Endothelial cell (in vitro differentiated cells): ENCODE measurements at places on chromosomes 7 and 10. TPM values are rescaled to one million over a fixed set of nuclear protein-coding genes. Genes with fewer than 3 reads are reported as not detected.
A peak's percentile ranks its signal among the peaks of the same experiment; 100 is the strongest.

The SOSTDC1 gene
- 0.18 TPM for total RNA-seq

The IL15RA gene
- 0.97 TPM for total RNA-seq

DNA sequence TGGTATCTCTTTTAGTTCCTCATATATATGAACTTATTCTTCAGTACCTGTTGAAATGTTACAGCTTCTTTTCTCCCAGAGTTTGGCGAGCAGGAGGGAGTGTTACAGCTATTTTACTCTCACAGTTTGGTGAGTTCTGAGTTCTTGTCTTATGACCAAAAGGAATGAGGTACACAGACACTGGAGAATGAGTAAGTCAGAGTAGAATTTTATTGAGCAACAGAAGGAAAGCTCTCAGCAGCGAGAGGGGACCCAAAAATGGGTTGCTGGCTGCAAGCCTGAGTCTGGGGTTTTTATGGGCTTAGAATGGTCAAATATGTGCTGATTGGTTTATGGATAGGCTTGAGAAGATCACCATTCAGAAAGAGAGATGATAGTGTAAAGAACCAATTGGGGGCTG, 175.2 kb downstream of the CDK14 start:
- DNase-seq, result no peak

GRCh38 chr10:14949291-14949690, 4.6 kb downstream of the DCLRE1C start:
- DNase-seq, result no peak

DNA sequence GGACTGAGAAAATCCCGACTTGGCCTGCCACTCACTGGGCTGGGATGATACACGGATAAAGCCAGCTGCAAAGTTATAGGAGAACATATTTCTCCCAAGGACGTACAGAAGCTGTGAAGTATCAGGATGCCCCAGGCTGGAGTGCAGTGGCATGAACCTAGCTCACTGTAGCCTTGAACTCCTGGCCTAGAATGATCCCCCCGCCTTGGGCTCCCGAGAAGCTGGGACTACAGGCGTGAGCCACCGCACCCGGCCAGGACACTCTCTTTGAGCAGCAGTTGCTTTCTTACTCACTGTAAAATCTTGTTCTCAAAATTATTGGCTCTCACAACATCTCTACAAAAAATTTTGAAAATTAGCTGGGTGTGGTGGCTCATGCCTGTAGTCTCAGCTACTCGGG, 50.4 kb downstream of the CLEC2L start:
- DNase-seq, result no peak

- no peak for DNase-seq
Measured at GRCh38 chr7:158323741-158324396, 263.8 kb downstream of the PTPRN2 start.

DNA sequence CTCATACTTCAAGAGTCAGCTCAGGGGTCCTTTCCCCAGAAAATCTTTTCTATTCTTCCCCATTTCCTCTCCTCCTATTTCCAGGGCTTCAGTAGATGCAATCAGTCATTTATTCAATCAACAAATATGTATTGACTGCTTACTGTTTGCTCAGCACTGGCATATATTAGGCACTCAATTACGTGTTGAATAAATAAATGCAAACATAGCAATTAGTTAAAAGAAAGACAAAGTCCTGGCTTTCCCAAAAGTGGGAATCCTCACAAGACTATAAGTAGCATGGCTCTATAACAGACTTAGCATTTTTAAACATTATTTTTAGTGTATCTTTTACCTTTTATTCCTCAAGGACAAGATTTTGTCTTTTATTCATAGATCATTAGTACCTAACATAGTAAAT, 111.6 kb downstream of the CHCHD3 start:
- DNase-seq, result no peak

The SPAM1 gene
- total RNA-seq, result not detected

DNA sequence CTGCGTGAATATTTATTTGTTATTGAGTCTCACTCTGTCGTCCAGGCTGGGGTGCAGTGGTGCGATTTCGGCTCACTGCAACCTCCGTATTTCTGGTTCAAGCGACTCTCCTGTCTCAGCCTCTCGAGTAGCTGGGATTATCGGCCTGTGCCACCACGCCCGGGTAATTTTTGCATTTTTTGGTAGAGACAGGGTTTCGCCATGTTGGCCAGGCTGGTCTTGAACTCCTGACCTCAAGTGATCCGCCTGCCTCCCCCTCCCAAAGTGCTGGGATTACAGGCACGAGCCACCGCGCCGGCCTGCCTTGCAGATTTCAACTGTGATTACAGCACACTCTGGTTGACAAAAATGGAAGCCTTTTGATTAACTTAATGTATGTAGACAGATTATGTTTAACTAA, 730.0 kb upstream of the VSTM2A start:
- DNase-seq, result no peak

GRCh38 chr10:72511459-72511858, 114.4 kb downstream of the MICU1 start:
- no peak for DNase-seq

DNA sequence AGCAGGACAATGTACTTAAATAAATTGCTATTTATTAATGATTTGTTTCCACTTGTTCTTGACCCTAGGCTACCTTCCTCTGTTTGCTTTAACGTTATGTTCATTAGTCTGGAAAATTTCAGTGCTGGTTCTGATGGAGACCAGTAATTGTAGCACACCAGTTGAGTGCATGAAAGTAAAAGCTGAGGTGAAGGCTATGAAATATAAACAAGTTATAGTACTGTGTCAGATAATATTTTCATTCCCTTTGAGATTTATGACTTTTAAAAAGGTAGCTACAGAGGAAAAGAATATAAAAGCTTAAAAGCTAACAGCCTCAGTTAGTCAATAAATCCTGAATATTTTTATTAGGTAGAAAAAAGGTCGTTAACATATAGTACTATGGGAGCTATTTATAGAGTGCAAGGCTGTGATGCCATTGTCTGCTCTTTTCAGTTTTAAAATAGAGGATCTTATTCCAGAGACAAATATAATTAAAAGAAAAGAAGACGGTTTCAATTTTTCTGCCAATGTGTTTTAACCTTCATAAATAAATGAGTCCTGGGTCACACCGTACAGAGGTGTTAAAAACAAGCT, 351.8 kb upstream of the ETV1 start:
- no peak for DNase-seq

DNA sequence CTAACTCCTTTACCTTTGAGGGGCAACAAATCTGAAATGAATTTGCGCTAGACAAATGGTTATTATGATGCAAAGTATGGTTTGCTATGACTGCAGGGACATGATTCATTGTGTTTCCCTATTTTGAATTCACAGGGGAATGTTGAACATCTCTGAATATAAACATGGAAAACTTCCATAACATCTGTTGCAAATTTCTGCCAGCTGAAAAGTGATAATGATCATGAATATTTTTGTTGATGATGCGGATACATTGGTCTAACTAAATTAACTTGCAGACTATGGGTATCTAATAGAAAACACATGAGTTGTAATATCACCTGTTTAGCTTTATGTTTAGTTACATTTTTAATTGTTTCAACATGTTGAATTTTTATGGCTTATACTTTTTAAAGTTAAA, 1325.5 kb downstream of the REEP3 start:
- DNase-seq, result no peak

DNA sequence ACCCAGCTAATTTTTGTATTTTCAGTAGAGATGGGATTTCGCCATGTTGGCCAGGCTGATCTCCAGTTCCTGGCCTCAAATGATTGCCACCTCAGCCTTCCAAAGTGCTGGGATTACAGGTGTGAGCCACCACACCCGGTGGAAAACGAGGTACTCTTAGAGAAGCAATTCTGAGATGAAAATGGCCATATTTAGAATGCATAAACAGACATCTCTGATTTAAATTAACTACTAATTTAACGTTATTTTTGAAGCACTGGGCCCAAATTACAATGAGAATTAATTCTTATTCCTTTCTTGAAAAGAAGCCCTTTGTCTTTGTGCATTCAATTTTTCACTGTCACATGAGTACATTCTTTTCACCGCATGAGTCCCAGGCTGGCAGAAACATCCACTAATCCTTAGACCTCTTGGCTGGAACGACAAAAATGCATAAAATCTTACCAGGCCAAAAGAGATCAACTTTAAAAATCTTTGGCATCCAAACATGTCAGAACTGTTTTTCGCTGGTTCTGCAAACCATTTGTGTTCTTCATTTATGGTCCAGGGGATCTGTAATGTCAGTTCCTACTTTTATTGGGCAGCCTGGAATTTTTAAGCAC, 60.1 kb upstream of the CAPZA2 start:
- DNase-seq, result no peak

GRCh38 chr7:105849122-105849855, 27.1 kb downstream of the ATXN7L1 start:
- no peak for DNase-seq

GRCh38 chr7:150745086-150745485, 7.9 kb downstream of the GIMAP5 start:
- DNase-seq, result no peak

The ZNF273 gene
- total RNA-seq, result 9.3 TPM

- DNase-seq, result no peak
Measured at GRCh38 chr10:46250481-46250880, 36.3 kb upstream of the ANTXRL start.

DNA sequence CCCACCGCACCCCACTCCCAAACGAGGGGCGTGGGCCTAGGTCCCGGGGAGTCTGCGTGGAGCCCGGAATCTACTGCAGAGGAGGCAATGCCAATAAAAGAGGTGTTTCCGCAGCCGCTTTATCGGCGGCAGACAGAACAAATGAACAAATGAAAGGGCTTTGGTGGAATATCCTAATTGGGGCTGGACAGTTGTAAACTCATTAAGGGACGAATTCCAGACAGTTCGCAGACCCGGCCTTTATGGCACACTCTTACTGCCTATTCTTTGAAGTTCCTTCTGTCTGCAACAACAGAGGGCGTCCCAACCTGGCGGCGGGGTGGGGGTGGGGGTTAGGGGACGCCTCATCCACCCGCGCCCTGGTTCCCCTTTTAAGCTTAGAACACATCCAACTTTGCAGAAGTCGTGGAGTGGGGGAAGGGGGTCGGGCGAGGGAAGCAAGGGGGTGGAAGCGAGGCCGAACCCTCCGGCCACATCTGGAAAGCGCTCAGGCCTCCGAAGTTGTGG, 4.1 kb downstream of the HOXA9 start:
- DNase-seq, result no peak

GRCh38 chr10:124743191-124744101, 732 bp downstream of the FAM53B start:
- peak; percentile 47 for DNase-seq

- no peak for DNase-seq
Measured at GRCh38 chr7:128940494-128941322, 3.0 kb downstream of the IRF5 start.

The UNCX gene
- total RNA-seq, result not detected

The NYAP1 gene
- total RNA-seq, result 2.2 TPM

GRCh38 chr10:127762925-127763324, 25.9 kb downstream of the FOXI2 start:
- DNase-seq, result no peak

GRCh38 chr10:117346574-117346973, 28.7 kb downstream of the PDZD8 start:
- no peak for DNase-seq

The TEX36 gene
- total RNA-seq, result not detected

The FOXI2 gene
- not detected for total RNA-seq

The CPED1 gene
- 1.8 TPM for total RNA-seq
